Activated CD8-positive, alpha-beta memory T cell treated with anti-CD3 and anti-CD28 coated beads, Interleukin-2, amount 10 ng/mL, durations not matched to agents 7 days and 5 days (primary cell): ENCODE measurements at places on chromosomes 16 and 17.

- no peak for DNase-seq
Measured at GRCh38 chr17:77753246-77753645, 205.3 kb upstream of the TNRC6C start.

- no peak for DNase-seq
Measured at GRCh38 chr16:84368308-84368996, at the start of gene ATP2C2. ATP2C2 (plus strand) TSS chr16:84368538; CDS start chr16:84368616, 78 bp downstream.

DNA sequence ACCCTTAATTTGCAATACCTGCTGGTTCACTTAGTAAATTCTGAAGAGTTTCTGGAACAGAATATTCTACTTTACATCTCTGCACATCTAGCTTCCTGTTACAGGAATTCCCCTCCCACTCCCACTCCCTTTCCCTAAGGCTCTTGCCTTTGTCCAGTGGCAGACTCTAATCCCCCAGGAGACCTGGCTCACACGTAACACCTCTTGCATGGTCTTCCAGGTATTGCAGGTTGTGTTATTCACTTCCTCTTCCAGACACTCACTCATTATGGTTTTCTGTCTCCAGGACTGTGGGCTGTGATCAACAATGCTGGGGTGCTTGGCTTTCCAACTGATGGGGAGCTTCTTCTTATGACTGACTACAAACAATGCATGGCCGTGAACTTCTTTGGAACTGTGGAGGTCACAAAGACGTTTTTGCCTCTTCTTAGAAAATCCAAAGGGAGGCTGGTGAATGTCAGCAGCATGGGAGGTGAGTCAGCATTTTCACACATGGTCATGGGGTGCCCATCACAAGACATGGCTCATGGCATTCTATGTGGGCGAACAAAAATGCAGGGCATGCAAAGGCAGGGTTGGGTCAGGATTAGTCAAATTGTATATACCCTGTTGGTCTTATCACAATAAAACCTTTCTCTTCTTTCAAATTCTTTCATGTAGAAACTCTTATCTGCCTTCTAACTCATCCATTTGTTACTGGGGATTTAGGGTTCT is 35.8 kb downstream of the HSD17B2 start:
- DNase-seq, result no peak

DNA sequence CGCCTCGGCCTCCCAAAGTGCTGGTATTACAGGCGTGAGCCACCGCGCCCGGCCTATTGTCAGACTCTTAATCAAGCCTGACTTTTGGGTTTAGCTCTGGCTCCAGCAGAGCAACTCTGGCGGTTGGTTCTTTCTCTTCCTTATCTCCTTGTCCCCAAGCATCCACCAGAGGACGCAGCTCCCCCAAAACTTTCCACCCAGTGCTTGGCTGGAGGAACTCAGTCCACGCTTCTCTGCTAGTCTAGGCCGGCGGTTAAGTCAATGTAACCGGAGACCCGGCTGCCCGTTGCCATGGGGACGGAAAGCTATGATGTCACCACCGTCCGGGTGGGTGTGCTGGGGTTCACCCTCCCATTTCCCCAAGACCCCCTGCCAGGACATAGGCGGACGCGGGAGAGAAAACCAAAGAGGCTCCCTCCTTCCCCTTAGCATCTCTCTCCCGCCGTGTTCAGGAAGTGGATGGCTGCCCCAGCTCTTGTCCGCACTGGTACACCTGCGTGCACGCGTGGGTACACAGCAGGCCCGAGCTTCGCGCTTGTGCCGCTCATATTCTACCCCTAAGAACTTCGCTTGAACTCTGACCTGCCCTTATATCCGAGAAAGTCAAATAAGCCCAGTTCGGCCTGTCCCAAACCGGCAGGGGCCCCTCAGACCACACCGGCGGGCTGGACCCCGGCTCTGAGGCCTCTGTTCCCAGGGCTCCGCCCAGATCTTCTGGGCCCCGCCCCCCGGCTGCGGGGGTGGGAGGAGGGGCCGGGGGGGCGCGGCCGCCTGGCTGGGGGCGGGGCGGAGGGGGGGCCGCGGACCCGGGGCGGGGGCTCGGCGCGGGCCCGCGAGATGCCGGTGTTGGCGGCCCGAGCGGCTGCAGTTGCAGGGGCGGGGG is at the start of gene RND2:
Gene RND2 (plus strand): TSS at position 825 of the 883 bp plus-strand sequence. CDS start 117 bp downstream, outside the sequence.
- DNase-seq, result peak; percentile 86

DNA sequence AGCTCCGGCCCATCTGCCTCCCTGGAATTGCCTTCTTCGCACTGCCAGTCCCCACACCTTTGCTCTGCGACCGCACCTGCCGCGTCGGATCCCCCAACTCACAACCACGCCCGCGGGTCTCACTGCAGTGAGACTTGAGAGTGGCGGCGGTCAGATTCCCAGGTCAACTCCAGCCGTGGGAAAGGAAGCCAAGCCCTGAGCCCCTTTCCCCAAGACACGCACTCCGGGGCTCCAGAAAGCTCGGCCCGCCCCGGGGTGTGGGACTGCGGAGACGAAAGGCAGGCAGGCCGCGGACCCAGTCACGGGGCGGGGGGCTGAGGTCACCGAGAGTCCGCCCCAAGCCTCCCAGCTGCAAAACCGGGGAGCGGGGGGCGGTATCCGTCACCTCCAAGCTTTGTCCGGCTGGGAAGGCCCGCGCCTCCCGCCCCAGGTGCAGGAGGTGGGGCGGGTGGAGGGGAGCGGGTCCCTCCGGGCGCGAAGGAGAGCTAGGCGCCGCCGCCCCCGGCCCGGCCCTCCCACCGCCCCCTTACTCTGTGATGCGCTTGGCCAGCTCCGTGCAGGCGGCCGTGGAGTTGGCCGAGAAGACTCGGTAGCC is 615 bp downstream of the PRPSAP1 start:
- DNase-seq, result peak; percentile 49

- DNase-seq, result no peak
Measured at GRCh38 chr17:68584581-68585303, 16.4 kb downstream of the FAM20A start.

- no peak for DNase-seq
Measured at GRCh38 chr17:57570724-57571344, 174.3 kb downstream of the CCDC182 start.

GRCh38 chr16:86007524-86007923 is 108.6 kb downstream of the IRF8 start:
- DNase-seq, result no peak

GRCh38 chr17:74780443-74781238 is 4.5 kb upstream of the NAT9 start:
- DNase-seq, result peak; percentile 75

- no peak for DNase-seq
Measured at GRCh38 chr17:17090642-17091103, 48.4 kb downstream of the MPRIP start.

DNA sequence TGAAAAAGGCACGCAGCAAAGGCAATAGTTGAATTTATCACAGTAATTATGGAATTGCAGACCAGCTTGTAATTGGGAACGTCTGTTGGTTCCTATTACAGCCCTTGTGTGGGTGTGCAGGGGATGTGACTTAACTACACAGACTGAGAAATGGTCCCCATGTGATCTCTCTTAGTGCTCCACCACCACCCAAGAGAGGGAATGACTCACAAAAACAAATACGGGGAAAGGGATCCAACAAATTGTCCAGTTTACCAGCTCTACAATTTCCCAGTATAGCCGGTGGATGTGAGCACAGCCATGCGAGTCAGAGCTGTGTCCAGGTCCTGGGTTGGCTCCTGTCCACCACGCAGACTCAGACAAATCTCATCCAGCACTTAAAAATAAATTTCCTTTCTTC is 337.9 kb downstream of the GRIN2A start:
- DNase-seq, result no peak

- DNase-seq, result no peak
Measured at GRCh38 chr17:39208136-39208535, 8.1 kb downstream of the RPL19 start.

DNA sequence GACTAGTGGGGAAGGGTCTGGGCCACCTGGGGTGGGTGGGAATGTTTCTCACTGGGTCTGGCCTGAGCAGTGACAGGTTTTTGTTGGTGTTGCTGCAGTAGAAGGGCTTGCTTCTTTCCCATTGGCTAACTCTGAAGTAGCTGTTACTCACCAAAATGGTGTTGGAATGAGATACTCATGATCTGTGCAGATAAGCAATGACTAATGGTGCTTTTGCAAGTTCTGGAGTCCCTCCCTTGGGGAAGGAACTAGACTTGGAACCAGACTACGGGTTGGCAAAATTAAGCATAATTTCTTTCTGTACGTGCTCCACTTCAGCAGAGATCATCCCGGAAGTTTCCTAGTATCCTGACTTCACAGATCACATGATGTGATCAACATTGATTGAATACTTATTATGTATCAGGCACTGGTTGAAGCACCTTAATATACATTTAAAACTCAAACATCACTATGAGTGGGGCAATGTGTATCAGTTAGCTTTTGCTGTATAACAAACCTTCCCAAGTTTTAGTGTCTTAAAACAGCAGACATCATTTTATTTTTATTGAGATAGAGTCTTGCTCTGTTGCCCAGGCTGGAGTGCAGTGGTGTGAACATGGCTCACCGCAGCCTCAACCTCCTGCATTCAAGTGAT is 30.1 kb downstream of the CHP2 start:
- no peak for DNase-seq

- DNase-seq, result peak; percentile 68
Measured at GRCh38 chr16:9092282-9092977, 986 bp downstream of the HAPSTR1 start.
